ENCODE measurements at places on chromosomes 12 and 14.

DNA sequence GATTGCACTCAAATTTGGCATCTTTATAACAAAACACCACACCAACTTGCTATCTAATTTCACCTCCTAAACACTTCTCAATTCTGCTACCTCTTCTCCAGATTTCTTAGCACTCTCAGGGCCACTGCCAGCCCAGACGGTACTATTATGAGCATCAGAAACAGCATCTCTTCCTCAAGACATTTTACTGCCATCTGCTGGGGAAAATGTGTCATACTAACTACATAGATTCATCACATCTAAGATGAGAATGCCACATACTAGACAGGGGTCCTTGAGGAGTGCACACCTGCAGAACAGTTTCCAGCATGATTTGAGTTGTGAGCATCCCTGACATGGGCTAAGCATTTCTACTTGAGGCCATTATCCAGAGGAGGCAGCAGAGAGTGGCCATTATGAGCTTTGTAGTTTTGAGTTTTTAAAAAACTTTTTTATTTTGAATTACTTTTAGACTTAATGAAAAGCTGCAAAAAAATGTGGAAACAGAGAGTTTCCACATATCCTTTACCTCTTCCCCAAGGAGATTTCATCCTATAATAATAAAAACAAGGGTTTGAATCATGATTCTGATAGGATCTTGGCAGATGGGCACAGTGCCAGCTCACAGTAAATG is 15.1 kb upstream of the GRIP1 start:
- peak; percentile 34 for DNase-seq

- no peak for DNase-seq
These were observed 84.8 kb downstream of the PRKCH start for GRCh38 chr14:61406198-61406597.

- no peak for DNase-seq
These were observed 8.4 kb downstream of the PELI2 start for GRCh38 chr14:56126637-56126913.

GRCh38 chr14:89143595-89143994 is 273.4 kb downstream of the FOXN3 start:
- no peak for DNase-seq
